ENCODE measurements at places on chromosomes 13 and 19.

- DNase-seq: no peak
These were observed 21.1 kb downstream of the ELL start for GRCh38 chr19:18500799-18501198.

GRCh38 chr13:38758277-38758676, 71.4 kb downstream of the FREM2 start:
- DNase-seq: no peak

GRCh38 chr19:53388904-53389303, 6.0 kb upstream of the ZNF765 start:
- DNase-seq: no peak

- no peak for DNase-seq
These were observed 51.1 kb downstream of the HS6ST3 start for GRCh38 chr13:96141032-96141431.

DNA sequence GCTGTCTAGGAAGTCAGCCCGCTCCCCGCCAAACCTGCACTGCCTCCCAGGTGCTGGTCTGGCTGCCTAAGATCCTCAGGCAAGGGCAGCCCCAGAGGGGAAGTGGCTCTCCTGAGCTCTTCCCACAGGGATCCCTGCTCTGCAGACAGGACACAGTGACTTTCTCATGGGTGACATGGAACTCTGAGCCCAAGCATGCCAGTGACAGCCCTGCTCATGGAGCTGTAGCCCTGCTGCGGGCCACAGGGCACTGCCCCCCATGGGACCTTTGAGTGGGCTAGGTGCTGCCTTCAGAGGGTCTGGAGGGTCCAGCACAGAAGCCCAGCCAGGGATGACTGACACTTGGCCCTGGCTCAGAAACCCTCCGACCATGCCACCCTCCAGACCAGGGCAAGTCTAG, 109.1 kb downstream of the TUBA3C start:
- no peak for DNase-seq

DNA sequence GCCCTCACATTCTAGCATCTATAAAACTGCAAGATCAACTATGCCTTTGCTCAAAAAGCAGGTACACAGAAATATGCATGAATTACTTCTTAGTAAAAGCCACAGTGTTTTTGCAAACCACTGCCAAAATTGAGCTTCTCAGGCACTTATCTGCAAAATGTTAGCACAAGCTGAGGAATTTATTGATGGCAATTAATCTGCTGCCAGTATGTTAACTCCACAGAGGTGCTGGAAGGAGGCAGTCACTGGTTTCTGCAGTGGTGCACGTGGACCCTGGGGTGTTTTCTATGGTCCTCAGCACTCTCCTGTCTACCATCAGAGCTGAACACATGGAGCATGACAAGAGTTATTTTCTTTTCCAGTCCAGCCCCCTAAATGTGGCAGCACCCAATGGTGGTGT, 44.2 kb downstream of the CLDN10 start:
- no peak for DNase-seq

DNA sequence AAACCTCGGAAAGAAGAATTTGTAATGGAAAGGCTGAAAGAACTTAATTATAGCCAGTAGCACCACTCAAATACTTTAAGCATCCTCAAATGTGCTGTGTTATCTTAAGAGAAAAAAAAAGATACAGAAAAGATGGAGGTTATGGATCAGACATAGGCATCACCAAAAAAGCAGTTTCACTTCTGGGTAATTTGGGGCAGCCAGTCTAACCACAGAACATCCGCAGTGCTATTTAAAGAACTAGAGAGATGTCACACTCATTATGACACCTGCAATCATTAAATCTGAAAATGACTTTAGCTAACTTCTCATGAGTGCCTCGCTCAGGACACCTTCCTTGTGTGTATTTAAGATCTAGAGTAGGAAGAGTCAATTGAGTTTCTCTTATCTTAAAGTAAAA, 211.8 kb downstream of the RBM26 start:
- DNase-seq: peak; percentile 14

DNA sequence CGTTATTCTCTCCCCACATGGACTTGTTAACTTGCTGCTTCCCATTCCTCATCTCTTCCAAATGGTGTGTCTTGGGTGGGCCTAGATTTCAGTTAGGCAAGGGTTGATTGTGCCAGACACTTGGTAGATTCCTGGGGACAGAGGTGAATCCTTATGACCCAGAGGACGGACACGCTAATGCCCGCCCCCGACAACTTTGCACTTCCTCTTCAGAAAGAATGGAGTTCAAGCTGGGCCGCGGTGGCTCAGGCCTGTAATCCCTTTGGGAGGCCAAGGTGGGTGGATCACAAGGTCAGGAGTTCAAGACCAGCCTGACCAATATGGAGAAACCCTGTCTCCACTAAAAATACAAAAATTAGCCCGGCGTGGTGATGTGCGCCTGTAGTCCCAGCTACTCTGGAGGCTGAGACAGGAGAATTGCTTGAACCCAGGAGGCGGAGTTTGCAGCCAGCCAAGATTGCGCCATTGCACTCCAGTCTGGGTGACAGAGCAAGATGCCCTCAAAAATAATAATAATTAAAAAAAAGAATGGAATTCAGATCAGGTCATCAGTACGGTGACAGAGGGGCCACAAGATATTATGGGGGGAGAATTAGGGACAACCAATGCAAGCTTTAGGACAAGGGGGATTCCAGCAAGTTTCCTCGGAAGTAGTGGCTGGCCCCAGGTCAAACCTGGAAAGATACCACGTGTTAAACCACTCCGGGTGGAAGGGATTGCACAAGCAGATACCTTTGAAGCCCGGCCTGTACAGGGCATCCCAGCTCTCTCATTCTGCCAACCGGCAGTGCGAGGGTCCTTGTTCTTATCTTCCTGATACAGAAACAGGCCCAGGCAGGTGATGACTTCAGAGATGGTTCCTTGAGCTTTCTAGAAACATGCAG, 2.7 kb downstream of the MYO9B start:
- DNase-seq: no peak

DNA sequence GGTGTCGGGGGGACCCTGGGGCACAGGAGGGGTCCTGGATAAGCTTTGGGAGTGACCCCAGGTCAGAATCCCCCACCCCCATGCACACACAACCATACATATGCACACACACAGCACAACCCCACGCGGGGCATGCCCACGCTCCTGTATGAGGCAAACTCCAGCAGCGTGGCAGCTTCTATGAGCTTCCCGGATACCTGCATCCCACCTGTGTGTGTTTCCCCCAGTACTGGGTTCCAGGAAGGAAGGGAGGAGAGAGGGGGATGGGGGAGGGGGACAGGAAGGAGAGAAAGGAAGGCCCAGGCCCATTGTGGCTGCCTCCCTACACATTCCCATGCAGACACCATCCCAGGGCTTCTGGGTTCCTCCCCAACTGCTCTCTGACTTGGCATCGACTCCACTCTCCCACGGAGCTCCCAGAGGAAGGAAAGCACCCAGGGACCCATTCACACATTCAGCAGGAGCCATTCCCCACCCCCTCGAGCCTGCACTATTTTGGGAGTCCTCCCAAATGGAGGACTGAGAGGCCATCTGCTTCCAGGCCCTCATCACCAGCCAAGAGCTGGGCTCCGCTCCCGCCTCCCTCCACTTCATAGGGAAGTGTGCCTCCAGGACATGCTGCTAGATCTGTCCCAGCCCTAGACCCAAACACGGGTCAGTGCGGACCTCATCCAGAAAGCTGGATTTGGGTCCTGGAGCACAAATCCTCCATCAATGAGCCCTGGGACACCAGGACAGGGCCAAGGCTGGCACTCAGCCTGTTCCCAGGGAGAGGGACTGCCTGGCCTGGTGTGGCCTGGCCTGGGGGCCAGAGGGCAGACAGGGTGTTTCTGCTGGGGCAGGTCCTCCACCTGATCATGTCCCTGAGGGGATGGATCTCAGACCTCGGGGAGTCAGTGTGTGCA, 13.2 kb downstream of the PRR36 start:
- no peak for DNase-seq
